ENCODE measurements at places on chromosomes 16 and 17.

GRCh38 chr17:33977729-33978514, 277.2 kb upstream of the CCL2 start:
- no peak for DNase-seq

GRCh38 chr17:65637786-65638185, 76.3 kb upstream of the AXIN2 start:
- DNase-seq, result no peak

GRCh38 chr17:79090443-79091225, 16.0 kb downstream of the ENGASE start:
- no peak for DNase-seq

- DNase-seq, result no peak
These were observed 2231.6 kb downstream of the TP53TG3F start for GRCh38 chr16:35691057-35691456.

DNA sequence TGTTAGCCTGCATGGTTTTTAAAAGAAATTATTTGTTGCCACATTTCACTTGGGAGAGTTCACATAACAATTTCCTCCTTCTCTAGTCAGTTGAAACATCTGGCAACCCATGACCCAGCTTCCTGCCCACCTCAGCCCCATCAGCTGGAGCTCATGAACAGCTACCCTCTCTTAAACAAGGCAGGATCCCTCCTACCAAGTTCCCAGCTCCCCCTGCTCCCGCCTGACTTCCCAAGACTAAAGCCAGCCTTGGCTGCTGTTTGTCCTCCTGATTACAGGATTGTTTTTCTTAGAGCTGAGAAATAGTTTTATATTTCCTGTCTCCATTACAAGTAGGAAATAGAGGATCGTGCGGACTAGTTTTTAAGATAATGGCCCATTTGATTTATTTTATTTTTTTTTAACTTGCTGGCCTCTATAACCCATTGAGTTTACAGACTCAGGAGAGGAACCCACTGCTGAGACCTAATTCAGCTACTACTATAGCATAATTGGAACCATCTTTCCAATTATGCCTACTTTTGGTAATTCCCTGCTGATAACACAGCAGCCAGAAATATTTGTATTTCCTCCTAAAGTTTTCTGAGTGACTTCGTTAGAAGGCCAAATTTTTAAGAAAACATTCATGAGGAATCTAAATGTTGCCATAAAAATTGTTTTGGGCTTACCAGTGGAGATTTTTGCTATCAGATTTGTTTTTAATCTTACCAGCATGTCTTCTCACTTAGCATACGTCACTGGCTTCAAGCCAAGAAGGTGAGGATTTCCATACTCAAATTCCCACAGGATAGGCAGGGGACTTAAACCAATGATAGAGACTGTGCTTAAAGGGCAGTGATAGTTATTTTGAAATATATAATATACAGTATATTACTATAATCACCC, 90.0 kb downstream of the ELAC2 start:
- DNase-seq, result no peak

DNA sequence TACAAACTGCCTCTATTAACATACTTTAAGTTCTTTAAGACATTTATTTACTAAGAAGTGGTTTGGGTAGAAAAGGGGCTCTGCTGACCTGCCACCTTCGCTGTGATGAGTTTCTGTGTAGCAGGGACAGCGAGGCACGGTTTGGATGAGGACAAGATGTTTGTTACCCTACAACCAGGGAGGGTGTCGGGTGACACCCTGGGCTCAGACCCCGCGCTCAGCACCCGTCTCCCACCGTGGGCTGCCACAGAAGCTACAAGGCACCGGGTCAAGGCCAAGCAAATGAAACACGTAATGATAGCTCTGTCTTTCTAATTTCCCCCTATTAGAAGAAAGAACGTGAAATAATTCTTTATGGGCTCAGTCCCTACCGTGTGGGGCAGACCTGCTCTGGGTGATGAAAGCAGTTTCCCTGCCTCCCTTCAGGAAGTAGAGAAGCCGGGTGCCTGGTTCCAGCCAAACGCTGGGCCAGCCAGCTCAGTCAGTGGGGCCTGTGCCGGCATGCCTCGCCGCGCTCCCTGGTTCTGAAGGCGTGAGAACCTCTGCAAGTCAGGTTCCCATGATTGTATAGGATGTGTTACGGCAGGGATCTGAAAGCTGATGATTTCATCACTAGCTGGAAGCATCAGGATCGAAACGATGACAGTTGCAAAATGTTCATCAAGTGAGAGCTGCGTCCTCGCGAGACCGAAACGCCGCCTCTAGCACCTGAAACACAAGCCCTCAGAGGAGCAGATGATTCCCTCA, 3.9 kb downstream of the ZNF750 start:
- DNase-seq, result no peak

GRCh38 chr17:56489980-56490379, 103.5 kb upstream of the NOG start:
- no peak for DNase-seq

GRCh38 chr17:9886141-9886930, 18.7 kb downstream of the RCVRN start:
- no peak for DNase-seq

DNA sequence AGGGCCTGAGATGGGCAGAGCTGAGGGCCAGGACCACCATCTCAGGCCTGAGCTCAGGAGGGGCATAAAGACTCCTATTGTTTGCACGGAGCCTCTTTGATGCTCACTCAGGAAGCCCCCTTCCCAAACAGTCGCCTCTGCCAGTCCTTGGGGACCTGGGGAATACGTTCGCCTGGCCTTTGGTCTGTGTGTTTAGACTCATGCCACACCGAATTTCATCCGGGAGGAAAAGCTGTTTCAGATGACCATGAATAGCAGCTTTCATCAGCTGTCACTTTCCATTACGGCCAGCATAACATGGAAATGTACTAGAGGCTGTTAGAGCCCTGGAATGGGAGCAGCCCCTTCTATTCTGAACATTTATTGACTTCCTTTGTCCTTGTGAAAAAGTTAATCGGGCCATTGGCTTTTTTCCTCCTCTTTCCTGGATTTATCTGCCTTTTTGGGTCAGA, 139.0 kb downstream of the HS3ST3A1 start:
- no peak for DNase-seq

GRCh38 chr16:4474192-4474961, at the start of gene NMRAL1:
Gene NMRAL1, minus strand, starts transcription at chr16:4474625. Its CDS starts 493 bp downstream, at chr16:4474132.
- peak; percentile 94 for DNase-seq

- peak; percentile 9 for DNase-seq
These were observed 6.8 kb downstream of the MAPK8IP3 start for GRCh38 chr16:1712791-1713261.

DNA sequence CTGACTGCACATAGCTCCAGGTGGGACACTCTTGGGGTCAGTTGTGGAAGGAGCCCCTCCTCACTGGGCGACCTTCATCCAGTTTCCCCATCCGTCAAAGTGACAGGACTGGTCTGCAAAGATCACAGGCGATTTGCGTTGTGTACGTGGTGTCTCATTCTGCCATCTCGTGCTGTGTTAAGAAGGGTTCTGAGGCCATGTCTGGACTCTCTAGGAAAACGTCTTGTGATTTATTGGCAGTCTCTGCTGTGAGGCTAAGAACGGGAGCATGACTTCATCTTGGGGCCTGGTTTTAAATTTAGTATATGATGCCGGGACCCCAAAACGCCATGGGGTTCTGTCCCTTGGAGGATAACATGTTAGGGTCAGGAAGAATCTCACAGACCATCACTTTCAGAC, 65.2 kb upstream of the CIBAR2 start:
- no peak for DNase-seq
